Heart right ventricle (tissue), 16 donors: ENCODE measurements at places on chromosomes 6 and 20. TPM values are rescaled to one million over a fixed set of nuclear protein-coding genes. Genes with fewer than 3 reads are reported as not detected.

GRCh38 chr20:38164624-38165088, 414 bp downstream of the TGM2 start:
- DNase-seq, result no peak

DNA sequence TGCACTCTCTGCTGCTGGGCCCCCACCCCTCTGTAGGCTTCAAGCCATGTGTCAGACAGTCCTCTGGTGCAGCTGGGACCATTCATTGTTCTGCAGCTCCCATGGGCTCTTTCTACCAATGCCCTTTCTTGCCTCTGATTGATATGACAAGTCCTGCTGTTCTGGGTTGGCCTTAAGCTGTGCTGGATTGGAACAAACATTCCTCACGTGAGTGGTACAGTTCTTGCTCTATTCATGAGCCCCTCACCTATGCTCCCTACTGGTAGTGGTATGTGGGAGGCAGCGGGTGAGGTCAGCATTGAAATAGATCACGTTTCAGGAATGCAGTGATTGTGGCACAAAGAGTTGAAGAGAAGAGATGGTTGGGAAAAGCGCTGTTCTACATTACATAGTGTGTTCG, 48.8 kb upstream of the RALY start:
- no peak for DNase-seq

DNA sequence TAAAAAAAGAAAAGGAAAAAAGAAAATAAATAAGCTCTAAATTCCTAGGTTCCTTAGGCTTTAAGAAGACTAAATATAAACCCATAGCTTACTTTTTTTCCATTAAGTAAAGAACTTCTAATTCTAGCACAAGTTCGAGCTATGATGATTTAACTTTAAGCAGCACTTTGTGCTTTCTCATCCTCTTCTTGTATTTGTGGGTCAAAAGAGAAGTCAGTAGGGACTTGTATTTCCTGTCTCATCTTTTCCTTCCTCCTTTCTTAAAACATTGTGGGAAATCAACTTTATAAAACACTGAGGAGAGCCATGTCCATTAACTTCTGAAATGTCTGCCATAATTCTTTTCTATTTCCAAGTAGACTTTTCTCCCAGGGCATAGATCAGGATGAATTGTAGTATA, 637.7 kb upstream of the CITED2 start:
- DNase-seq, result no peak

DNA sequence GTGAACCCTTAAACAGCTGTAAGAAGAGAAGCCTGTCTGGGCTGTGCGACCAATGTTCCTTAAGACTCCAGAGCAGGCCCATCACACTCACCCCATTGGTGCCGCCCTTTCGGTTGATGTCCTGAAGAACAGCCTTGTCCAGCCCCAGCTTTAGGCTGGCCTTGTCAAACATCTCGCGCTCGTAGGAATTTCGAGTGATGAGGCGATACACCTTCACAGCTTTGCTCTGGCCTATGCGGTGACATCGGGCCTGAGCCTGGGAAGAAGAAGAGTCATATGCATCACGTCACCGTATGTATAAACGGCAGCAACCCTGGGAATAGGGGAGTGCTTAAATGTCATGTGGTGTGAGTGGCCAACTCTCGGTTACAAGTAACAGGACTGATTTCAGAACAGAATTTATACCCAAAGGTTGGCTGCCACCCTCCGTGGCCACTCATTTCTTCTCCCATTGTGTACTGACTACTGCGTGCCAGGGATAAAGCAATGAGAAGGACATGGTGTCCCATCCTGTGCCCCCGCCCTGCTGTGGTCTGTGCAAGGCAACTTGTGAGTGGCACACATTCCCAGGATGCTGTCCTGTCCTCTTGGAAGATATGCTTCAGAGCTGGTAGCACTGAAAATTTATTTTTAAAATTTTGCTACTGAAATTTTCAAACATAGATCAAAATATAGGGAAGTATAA, 90.7 kb upstream of the EMILIN3 start:
- DNase-seq, result no peak

DNA sequence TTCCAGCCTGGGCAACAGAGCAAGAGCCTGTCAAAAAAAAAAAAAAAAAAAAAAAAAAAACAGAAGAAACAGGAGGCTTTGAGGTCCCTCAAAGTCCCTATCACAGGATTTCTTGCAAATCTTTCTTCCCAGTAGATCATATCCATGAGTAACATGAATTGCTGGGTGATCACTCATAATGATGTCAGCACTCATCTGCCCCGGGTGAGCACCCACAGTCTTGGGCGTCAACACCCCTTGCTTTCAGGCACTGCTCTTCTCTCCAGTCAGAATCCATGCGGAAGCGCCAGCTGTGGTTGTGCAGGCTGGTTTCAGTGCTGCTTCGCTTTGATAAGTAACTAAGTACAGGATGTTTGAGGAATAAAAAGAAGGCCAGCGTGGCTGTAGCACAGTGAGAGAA, 40.2 kb upstream of the INSM1 start:
- no peak for DNase-seq

GRCh38 chr20:57964011-57964862, 254.4 kb upstream of the PMEPA1 start:
- DNase-seq, result peak; percentile 28

GRCh38 chr20:33561692-33562601, 72.1 kb downstream of the CBFA2T2 start:
- DNase-seq, result peak; percentile 47

GRCh38 chr6:129929433-129929832, 68.3 kb upstream of the TMEM244 start:
- no peak for DNase-seq

DNA sequence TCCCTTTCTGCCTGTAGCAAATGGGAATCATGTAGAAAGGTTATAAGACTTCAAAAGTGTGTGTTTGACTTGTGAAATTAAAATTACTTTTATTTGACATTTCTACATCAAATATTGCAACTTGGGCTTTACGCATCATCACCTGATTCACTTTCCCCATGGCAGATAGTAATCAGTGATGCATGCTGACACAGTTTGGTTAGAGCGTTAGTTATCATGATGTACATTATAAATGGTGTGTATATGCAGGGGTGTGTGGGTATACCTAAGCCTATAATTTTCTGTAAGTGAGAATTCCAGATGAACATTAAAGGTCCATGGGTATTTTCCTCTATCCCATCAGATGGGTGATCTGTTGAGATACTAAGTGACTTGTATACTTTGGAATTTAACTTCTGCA, 141.5 kb downstream of the KLHL32 start:
- DNase-seq, result no peak

- no peak for DNase-seq
Observed at GRCh38 chr6:11042750-11043377, 1.2 kb downstream of the ELOVL2 start.

DNA sequence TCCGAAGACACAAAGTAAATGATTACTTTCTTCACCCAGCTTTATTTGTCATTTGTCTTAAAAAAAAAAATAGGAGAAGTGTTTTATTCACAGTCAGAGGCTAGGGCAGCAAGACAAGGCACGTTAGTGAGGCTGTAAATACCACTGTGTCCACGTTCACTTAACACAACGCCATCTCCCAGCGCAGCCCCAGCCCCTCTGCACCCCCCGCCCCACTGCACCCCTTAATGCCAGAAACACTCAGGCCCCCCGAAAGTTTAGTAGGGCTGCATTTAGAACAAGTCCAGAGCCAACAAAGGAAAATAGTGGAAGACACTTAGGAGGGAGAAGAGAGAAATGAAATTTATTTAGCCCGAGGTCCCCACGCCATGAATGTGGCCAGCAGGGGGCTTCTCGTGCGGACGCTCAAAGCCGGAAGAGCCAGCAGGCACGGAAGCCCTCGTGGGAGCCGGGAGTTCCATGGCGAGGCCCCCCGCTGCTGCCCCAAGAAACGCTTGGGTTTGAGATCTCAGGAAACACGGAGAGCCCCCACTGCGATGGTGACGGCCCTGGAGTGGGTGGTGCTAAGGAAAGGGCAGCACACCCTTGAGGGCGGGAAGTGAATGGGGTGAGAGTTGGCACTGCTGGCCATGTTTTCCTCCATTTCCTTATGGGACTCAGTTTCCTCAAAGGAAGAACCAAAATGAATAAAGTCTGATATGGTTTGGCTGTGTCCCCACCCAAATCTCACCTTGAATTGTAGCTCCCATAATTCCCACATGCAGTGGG, 50.2 kb downstream of the IYD start:
- peak; percentile 75 for DNase-seq

DNA sequence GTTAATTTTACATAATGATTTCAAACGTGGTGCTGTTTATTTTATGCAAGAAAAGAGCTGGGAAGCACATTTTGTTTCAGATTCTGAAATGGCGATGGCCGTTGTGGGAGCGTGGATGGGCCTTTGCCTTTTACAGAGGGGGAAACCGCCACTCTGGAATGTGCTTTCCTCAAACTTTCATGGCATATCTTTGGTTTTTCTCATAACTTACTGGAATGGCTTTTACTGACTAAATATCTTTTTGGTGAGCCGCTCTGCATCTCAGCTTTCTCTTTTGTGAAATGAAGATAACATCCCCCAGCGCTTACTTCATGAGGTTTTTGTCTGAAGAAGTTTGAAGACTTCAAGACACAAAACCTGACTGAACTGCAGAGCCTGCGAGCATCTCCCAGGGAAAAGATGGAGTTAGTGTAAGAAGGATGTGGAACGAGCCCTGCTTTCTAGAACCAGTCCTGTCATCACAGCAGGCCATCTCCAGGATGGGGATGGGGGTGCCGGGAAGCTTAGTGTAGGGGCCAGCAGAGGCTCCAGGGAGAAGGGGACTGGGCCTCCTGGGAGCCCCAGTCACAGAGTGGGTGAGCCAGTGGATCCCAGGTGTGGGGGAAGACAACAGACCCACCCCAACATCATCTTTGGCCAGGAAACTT, 61.8 kb upstream of the TIAM2 start:
- no peak for DNase-seq

- no peak for DNase-seq
Observed at GRCh38 chr6:16305788-16306187, 67.4 kb downstream of the GMPR start.

GRCh38 chr20:1664911-1665310, 7.3 kb upstream of the SIRPG start:
- DNase-seq, result no peak

GRCh38 chr6:20202324-20202658, 10.0 kb downstream of the MBOAT1 start:
- no peak for DNase-seq

- peak; percentile 57 for DNase-seq
Observed at GRCh38 chr6:45421709-45422502, 44.2 kb upstream of the SUPT3H start.

- DNase-seq, result no peak
Observed at GRCh38 chr20:32110727-32111126, 1.2 kb downstream of the TM9SF4 start.

GRCh38 chr20:16760431-16761304, 12.5 kb downstream of the OTOR start:
- DNase-seq, result no peak

IRF4 gene
- total RNA-seq, result 1.1 TPM

TMC2 gene
- total RNA-seq, result not detected

SYNE1 gene
- 106 TPM for total RNA-seq

MRPS18B gene
- total RNA-seq, result 127 TPM

TMEM170B gene
- total RNA-seq, result 4.3 TPM

VARS1 gene
- total RNA-seq, result 30.3 TPM

TRMT11 gene
- 11.4 TPM for total RNA-seq

ZBTB9 gene
- total RNA-seq, result 3.5 TPM

DACT2 gene
- 0.83 TPM for total RNA-seq

MYLK4 gene
- total RNA-seq, result 0.42 TPM

NKAPL gene
- 8.5 TPM for total RNA-seq

CLIC5 gene
- total RNA-seq, result 263 TPM

XKR7 gene
- total RNA-seq, result not detected
